Right lobe of liver (tissue), 6 donors: ENCODE measurements at places on chromosomes 1 and 21.

DNA sequence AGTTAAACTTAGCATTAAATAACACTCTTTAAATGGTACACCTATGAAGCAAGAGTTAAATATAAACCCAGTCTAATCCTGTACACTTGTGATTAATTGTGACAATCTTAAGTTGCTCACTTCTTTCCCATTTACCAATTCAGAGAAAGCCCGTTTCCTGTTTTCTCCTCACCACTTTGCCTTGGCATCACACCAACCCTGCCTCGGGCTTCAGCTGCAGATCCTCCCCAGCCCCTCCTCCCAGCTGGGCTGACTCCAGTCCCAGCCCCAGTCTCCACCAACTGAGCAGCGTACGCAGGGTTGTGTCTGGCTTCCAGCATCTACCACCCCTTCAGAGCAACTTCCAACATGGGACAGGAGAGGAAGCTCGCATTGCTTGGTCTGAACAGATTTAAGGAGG lies 4.1 kb downstream of the PYCR2 start:
- no peak for DNase-seq

GRCh38 chr1:182869241-182869666 lies 30.1 kb downstream of the DHX9 start:
- DNase-seq, result no peak

DNA sequence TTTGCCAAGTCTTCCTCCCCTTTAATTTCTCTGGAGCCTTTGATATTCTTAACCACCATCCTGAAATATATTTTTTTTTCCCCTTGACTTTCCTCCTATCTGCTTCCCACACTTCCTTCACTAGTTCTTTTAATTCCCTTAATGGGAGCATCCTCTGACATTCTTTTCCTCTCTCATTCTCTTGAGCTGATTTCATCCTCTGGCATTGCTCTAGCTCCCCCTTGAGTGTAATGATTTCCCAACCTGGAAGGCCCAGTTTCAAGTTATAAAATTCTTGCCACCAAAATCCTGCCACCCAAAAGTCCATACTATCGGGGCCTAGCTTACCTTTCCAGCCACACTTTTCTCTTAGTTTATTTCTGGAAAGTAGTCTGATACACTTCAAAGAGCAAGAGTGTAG lies 39.5 kb upstream of the UBE2U start:
- no peak for DNase-seq

DNA sequence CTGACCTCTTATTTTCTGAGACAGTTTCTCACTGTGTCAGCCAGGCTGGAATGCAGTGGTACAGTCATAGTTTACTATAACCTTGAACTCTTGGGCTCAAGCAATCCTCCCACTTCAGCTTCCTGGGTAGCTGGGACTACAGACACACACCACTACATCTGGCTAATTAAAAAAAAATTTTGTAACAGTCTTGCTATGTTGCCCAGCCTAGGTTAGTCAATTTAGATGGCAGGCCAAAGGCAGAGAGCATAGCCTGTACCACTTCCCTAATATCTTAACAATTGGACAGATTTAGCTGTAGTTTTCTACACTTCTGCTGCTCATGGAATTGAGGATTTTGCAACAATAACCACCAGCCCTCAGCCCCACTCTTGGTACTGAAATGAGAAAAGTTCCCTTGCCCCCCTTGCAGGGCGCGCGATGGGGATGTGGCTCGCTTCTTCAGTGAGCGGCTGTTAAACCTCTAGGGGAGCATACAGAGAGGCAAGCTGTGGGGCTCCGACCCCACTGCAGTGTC lies 34.9 kb upstream of the PTGFRN start:
- no peak for DNase-seq

DNA sequence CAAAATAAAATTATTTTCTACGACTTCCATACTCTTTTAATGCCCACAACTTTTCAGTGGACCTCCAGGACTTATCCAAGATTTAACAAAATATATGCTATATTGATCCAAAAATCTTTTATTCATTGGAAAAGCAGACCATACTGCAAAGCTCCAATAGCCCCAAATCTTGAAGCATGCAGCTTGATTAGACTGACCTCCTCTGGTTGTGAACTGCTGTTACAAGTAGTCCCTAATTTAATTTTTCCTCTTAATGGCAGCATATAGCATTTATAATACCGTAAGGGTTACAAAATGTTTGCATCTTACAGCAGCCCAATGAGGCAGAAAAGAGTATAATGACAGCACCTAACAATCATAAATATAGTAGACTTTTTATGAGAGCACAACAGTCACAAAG lies 49.8 kb downstream of the TPR start:
- no peak for DNase-seq

GRCh38 chr1:153341431-153341934 lies 7.2 kb downstream of the PGLYRP4 start:
- no peak for DNase-seq

GRCh38 chr1:23013657-23014056 lies 2.0 kb downstream of the TEX46 start:
- no peak for DNase-seq

DNA sequence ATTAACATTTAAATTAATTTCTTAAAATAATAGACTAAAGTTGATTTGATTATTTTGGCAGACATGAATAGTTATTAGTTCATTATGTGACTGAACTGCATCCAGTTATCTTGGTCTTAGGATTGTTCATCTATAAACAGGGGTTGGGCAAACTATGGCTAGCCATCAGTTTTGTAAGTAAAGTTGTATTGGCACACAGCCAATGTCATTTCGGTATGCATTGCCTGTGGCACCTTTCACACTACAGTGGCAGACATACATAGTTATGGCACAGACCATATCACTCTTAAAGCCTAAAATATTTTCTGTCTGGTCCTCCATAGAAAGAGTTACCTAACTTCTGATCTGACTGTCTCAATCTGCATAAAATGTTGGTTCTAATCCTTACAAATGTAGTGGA lies 27.2 kb downstream of the ADGRL2 start:
- DNase-seq, result no peak

- DNase-seq, result no peak
Observed at GRCh38 chr1:1920057-1920607, 1.1 kb upstream of the TMEM52 start.

DNA sequence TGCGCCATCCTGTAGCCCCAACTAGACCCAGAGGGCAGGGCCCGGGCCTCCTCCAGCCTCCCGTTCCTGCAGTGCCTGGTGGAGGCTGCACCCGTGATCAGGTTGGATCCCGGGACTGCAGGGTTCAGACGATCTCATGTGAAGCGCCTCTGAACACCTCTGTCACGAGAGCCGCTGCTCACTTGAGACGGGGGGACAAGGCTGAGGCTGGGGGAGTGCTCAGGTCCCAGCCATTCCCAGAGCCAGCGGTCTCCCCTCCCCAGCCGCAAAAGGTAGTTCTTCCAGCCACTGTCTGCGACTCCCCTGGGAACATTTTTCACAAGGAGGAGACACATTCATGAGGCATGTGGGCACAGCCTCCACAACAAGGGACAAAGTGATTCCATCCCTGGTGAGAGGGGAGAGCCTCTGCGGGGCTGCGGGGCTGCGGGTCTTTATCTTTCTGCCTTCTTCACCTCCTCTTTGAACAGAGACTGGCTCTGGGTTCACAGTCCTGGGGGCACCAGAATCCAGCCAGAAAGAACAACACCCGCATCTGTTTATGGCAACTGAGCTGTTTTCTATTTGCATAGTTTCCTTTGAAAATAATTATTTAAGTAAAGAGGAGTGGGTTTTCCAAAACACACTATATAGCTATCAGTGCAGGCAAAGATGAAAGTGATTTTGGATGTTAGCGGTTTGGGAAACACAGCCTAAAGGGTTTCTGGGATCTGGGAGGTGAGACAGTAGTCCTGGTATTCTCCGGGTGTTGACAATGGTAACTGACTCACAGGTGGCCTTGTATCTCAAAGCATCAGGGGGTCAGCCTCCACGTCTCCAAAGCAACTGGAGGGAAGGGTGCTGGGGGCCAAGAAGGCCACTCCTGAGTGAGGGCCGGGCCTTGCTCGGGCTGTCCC lies 13.0 kb upstream of the LDLRAP1 start:
- DNase-seq, result no peak

DNA sequence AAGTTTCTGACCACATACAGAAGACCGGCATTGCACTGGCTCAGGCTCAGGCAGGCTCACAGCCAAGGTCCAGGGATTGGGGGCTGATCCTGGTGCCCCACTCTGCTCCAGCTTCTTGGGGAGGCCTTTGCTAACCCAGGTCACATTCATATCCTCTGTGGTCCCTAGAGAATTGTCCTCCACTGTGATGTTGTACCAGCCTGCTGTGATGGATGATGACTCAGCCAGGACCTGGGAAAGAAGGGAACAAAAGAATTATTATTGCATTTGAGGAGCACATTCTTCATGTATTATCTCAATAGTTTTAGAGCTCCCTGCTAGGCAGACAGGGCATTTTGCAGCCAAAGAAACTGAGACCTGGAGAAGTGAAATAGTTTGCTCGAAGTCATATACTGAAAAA lies 114.3 kb upstream of the ETV3 start:
- no peak for DNase-seq

DNA sequence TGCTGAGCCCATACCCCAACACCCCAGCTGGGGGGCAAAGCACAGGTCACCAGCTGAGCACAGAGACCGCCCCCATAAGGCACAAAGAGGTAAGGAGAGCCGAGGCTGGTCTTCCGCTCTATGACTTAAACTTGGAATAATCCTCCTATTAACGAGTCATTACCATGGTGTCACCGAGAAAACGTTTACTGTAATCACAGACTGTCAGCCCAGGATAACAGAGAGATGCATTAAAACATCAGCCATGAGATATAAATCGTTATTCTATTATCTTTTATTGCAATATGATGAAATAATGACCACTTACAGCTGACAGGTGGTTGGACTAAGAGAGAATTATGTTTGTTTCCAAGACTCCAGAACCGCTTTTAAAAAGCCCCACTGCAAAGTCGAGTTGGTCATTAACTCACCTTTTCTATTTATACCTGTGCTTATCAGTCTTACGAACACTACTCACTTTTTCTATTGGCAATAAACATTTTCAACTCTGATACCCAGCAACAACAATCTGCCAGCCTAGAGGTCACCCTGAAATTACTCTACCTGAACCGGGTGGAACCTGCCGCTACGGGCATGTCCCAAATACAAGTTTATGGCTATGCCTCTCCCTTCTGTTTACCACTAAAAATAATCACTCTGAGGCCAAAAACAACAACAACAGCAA lies 21.5 kb downstream of the NPHP4 start:
- DNase-seq, result no peak

DNA sequence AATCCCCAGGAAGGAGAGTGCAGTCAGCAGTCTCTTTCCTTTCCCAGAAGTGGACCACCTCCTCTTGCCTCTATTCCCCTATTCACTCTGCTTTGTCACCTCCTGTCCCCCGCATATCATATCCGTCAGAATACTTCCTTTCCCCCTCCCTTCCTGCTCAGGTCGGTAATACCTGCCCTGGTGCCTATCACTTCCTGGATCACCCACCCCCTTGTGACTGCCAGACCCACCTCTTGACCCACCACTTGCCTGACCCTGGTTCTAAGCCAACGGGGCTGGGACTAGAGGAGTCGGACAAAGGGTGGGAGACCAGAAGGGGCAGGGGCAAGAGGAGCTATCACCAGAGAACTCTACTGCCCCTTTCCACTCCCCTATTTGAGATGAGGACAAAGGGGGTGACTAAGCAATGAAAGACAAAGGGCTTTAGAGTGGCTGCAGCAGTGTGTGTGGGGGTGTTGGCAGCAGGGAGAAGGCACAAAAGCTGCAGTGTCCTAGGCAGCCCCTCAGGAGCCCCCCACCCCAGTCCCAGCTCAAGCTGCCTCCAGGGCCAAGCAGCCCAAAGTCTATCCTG lies 1.7 kb upstream of the ADAMTS4 start:
- DNase-seq, result no peak

DNA sequence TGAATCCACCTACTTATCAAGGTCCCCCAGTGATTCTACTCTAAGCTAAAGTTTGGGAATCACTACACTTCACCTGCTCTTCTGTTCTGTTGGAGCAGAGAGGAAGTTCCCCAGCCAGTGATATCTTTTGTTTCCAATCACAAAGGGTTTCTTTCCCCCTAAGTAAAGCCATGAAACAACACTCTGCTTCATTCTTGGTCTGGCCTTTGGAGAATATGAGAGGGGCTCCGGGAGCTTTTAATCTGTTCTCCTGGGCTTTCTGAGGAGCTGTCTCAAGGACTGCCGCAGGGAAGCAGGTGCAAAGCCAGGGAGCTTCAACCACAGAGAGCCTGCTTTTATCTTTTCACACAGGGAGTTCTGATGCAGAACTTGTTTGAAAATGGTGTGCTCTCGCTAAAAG lies 10.1 kb upstream of the SLAMF9 start:
- no peak for DNase-seq

GRCh38 chr1:222696741-222697140 lies 15.6 kb downstream of the AIDA start:
- DNase-seq, result no peak

DNA sequence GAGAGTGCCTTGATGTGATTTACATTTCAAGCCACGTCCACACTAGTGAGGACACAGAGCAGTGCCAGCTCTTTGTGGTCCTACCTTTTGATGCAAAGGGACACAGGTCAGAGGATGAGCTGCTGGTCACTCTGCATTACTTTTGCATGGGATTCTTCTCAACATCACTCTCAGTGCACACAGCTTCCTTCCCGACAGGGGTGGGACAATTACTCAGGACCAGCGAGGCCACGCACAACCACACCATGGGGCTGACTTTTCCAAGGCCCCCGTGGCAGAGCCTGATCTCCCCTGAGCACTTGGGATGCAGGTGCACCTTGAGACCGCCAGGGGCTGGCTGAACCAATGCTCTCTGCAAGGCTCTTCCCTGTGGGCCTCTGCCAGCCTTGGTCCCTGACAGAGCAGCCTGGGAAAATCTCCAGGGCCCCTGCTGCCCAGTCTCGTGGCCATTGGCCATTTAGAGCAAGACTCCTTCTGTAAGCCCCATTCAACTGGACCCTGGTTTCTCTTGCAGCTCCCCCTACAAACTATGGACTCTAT lies 13.2 kb upstream of the PRAMEF12 start:
- no peak for DNase-seq

DNA sequence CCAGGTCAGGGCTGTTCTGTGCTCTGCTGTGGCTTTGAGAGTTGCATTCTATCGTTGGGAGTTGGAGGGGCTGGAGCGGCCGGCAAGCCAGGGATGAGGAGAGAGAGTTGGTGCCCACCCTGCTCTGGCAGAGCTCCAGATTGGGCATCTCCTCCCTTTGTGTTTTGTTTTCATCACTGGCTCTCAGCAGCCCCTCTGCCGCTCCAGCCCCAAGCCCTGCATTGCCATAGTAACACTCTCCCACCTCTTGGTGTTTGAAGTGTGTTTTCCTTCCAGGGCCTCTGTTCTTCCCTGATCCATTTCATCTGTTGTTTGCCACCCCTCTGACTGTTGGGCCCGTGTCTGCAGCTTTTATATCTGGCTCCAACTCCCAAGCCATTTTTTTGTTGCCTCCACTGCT lies 152.7 kb downstream of the URB2 start:
- DNase-seq, result no peak

GRCh38 chr21:15552914-15553494 lies 176.8 kb upstream of the USP25 start:
- DNase-seq, result no peak

- DNase-seq, result no peak
Observed at GRCh38 chr1:115317101-115318012, 20.7 kb downstream of the NGF start.
